ENCODE measurements at places on chromosomes 12 and 14.
A peak's percentile ranks its signal among the peaks of the same experiment; 100 is the strongest.

GRCh38 chr14:97306760-97307246, 509.6 kb downstream of the VRK1 start:
- DNase-seq: no peak

DNA sequence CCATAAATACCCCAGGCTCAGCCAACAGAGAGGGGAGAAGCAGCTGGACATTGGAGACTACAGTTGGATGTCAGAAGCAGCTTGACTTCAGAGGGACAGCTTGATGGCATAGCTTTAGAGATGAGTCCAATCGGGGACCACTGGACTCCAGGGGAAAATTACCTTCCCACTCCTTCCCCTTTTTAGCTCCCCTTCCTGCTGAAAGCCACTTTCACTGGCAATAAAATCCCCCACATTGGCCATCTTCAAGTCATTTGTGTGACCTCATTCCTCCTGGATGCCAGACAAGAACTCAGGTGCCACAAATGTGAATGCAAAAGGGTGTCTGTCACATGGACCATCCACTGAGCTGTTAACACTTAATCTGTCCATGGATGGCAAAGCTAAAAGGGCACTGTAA, 184.2 kb downstream of the CHST11 start:
- DNase-seq: no peak

GRCh38 chr12:48021485-48022179, 17.4 kb upstream of the COL2A1 start:
- DNase-seq: no peak

GRCh38 chr12:5110345-5110744, 66.7 kb downstream of the KCNA5 start:
- no peak for DNase-seq

GRCh38 chr14:98711453-98711852, 560.5 kb downstream of the BCL11B start:
- no peak for DNase-seq

DNA sequence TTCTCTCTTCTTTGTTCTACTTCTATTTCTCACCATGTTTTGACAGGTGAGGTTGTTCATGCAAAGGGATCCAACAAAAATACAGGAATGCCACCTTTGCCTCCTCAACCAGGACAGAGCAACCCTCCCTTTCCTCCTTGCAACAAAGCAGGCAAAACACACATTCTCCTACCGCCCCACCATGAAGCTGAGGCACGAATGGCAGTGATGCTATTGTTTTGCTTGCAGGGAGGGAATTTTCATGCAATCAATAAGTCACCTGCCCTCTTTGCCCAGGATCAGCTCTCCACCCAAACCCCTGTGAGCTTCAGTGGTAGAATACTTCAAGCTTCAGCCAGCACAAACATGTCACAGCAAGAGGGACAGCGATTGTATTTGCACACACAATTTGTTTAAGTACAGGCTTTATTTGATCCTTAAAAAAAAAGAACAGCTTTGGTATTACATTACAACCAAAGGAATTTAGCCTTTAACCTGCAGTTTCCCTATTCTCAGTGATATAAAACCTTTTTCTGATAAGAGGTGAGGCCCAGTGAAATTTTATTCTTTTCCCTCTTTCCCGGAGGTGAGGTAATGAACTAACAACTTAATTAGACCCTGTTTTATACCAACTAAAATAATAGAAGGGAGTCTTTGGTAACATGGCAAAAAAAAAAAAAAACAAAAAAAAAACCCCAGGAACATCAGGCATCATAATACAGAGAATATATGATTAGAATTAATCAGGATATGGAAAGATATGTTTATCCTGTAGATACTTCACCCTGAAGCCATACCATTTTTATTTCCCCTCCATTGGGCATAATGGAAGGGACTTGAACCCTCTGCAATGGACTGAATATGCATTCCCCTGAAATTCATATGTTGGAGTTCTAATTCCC, 87.0 kb upstream of the EEA1 start:
- no peak for DNase-seq

DNA sequence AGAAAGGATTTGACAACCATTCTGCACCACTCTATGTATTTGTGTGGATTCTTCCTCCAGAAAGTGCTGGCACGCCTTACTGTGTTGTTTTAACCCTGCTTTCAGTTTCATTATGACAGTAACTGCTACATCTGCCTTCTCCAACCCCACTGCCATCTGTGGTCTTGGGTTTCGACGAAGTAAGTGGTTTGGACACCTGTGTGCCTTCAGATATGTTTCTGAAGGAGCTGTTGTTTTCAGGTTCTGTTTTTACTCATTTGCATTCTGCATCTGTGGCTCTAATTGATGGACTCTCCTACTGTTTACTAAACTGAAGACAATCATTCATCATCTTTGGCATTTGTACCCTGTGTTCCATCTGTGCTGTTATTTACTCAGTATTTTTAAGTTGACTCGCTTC, 4.1 kb downstream of the TSHR start:
- DNase-seq: no peak

DNA sequence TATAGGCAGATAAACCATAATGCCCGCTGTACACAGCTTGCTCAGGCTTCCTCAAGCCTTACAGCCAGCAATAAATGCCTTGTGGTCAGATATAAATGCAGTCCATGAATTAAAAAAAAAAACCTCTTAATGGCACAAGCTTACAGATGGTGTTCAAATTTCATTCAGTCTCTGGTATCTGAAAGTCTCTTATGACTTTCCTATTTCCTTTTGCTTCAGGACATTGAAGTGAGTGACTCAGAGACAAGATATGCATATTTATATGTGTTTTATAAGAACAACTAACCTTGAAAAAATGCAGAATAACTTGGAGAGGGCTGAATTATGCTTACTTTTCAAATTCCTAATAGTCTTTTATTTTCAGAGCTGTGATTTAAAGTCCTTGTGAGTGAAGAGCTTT, 426.9 kb upstream of the MIS18BP1 start:
- DNase-seq: no peak

DNA sequence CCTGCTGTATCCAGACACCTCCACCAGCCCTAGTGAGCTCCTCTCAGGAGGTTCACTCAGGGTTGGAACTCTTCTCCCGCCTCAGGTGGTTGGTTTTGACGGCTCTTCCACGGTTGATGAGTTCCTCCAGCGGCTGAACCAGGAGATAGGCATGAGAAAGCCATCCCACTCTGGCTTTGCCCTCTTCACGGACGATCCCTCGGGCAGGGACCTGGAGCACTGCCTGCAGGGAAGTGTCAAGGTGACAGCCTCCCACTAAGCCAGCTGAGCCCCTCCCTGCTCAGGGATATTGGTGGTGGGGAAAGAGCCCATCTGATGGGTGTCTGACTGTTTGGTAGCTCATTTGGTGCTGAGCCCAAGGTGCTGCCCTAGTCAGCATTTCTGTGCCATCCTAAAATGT, 20.4 kb downstream of the PIGH start:
- DNase-seq: no peak

DNA sequence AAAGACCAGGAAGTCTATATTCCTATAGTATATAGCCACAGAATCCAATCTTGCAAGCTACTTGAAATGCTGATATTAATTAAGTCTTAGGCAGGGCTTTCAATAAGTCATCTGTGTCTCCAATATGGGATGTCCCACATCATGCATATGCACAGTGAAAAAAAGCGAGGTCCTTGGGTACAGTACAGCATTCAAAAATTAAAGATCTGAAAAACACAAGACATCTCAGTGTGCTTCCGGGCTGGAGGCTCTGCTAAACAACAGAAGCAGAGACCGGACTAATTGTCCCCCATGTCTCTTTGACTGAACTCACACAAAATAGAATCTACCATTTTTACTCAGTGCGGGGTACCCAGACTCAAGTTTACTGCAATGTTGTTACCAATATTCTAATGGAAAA, 156.0 kb downstream of the DAD1 start:
- no peak for DNase-seq

DNA sequence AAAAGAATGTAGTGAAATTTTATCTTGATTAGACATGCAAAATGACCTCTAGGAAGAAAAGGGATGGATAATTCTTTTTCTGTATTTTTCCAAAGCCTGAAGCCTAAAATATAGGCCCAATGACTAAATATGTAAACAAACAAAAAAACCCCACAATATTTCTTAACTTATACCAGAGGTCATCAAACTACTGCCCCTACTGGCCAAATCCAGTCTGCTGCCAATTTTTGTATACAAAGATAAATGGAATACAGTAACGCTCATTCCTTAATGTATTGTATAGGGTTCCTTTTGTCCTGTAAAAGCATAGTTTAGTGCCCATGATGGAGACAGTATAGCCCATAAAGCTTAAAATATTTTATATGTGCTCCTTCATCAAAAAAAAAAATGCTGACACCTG, 145.7 kb upstream of the ALG10 start:
- DNase-seq: no peak

- DNase-seq: no peak
Observed at GRCh38 chr14:97943619-97944018, 1146.4 kb downstream of the VRK1 start.

DNA sequence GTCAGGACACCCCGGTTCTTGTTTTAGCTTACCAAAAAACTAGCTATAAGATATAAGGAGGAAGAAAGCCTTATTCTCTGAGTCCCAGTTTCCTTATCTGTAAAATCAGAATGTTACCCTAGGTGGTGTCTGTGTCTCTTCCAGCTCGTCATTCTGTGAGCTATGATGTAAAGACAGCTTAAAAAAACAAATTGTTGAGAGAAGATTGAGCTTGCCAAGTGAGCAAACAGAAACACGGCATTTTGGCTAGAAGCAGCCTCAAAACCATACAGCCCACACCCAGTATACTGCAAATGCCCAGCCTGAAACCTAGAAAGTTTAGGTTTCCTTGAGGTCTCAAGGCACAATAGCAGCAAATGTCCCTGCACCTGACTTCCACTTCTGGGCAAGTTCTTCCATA, 151.4 kb downstream of the SSPN start:
- DNase-seq: no peak

- peak; percentile 28 for DNase-seq
Observed at GRCh38 chr12:2902272-2902880, 11.7 kb downstream of the TULP3 start.

DNA sequence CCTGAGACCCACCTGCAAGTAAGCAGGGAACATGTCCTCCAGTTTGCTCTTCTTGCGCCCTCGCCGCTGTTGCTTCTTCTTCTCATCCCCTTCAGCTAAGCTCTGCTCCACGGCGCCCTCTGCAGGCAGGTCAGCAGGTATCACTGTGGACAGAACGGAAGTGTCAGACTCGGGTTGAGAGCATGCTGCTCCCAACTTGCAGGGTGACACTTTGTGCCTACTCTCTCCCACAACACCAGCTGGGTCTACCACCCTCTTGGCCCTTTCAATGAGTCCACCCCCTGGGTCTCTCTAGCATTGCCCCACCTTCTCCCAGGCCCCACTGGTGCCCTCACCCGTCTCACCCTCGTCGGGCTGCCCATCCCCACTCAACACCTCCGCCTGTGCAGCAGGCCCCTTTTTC, 16.7 kb downstream of the KMT2D start:
- no peak for DNase-seq

GRCh38 chr12:46415552-46415951, 43.0 kb upstream of the SLC38A2 start:
- DNase-seq: no peak

- DNase-seq: no peak
Observed at GRCh38 chr14:76647697-76648298, 113.5 kb upstream of the VASH1 start.

GRCh38 chr14:49051328-49052060, 534.7 kb downstream of the RPS29 start:
- no peak for DNase-seq

DNA sequence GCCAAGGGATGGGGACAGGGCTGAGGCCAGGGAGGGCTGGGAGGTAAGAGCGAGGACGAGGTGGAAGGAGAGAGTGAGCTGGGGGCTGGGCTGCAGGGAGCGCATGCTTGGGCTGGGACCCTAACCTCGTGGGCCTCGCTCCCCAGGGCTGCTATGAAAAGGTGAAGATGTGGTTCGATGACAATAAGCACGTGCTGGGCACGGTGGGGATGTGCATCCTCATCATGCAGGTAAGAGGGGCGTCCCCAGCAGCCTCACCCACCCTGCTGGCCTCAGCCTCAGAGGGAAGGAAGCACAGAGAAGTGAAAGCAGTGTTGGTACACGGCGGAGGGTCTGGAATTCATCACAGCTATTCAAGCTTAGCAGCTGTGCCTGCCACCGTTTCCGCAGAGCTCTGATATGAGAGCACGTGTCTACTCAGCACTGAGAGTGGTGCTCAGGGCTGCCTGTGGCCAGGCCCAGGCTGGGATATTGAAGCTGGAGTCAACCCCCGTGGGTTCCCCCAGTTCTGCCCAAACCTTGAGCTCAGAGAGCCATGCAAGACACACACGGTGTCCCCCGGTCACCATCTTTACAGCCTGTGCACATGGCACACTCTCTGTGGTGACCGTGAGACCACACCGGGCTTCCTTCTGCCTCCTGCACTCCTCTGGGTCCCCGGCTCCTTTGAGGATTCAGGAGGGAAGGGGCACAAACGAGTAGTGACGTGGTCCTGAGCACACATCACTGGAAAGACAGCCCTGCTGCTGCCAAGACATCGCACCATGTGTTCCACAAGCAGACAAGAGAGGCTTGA, 204.6 kb downstream of the TSPAN9 start:
- DNase-seq: no peak

DNA sequence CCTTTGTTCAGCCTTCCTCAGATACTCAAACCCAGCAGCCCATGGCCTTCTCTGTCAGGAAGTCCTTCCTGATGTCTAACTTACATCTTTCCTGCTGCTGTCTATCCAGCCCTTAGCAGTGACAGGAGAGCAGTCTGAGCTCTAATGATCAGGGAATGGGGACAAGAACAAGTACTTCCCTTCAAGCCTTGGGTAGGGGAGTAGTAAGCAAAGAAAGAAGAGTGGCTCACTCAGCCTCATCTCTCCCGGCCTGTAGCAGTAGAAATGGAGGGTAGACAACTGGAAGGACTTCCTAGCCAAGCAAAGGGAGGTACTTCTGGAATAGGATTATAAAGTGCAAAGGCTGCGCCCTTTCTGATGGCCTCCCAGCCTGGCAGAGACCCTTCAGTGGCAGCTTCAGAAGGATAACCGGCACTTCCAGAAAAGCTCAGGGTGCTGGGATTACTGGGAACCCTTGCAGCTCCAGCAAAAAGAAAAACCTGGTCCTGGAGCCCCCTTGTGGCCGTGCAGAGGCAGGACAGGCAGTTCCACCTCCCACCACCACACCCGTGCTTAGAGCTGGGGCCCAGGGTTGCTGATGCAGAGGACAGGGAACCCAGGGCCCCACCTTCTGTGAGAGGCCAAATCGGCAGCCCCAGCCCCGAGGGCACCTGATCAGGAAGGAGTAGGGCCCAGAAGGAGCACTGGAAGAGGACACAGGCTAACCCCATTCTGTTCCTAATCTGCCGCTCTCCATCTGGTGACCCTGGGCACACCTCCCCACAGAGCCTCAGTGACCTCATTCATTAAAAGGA, 12.4 kb upstream of the SMUG1 start:
- peak; percentile 78 for DNase-seq

DNA sequence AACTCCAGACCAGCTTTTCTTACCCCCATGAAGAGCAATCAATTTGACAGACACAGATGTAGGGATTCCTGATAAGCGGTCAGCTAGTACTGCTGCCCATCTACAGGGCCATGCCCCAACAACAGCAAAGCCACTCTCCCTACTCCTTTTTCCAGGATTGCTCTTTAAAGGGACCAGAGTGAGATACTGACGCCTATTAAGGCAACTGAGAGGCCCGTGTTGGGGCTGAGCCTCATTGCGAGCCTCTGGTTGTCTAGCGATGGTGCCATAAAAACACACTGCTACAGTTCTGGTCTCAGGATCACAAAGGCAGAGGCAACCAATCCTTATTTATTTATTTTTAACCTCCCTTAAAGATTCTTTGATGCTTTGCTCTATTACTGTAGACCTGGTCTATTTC, 31.1 kb downstream of the AK7 start:
- no peak for DNase-seq

- DNase-seq: no peak
Observed at GRCh38 chr12:28390761-28391385, 200.6 kb downstream of the CCDC91 start.

- no peak for DNase-seq
Observed at GRCh38 chr14:99593971-99594841, 9.8 kb downstream of the CCDC85C start.
